ENCODE measurements at places on chromosomes 7 and 10.

DNA sequence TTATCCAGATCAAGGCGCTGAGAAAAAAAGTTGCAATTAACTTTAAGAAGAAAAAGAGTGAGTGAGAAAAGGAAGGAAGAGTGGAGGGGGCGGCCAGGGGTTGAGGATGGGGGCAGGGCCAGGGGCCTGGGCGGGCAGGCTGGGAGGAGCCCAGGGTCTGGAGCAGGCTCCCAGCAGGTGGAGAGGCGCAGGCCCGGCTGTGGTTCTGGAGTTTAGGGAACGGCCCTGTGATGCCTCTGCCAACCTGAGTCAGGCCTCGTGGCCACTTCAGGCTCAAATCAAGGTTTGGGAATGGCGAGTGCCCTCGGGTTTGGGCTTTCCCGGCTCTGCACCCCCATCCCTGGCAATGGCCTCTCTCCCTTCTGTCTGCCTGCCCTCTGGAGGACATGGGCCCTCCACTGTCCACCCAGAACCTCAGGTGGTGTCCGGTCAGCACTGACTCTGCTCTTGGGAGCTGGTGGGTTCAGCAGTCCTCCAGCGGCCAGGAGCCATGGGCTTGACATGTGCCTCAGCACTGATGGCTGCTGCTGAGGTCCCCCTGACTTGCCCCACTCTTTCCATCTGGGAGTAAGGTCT is 41.0 kb upstream of the EMX2 start:
- DNase-seq: no peak

DNA sequence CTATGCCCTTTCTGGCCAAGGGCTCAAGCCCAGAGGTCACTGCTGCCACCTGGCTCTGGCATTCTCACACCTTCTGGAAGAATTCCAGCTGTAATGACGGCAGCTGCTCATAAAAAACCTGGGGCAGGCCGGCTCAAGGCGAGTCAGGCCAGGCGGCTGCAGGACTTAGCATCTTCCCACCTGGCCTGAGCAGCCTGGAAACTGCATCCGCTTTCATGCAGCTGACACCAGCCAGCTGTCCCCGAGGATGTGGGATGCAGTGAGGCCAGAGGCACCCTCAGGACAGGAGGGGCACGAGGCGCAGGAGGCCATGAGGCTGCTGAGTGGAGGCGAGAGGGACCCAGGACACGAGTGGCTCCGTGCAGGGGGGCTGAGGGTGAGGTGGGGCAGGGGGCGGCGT is 47.5 kb upstream of the ADGRA1 start:
- no peak for DNase-seq

- no peak for DNase-seq
Observed at GRCh38 chr7:101133621-101134398, 6.9 kb downstream of the SERPINE1 start.

DNA sequence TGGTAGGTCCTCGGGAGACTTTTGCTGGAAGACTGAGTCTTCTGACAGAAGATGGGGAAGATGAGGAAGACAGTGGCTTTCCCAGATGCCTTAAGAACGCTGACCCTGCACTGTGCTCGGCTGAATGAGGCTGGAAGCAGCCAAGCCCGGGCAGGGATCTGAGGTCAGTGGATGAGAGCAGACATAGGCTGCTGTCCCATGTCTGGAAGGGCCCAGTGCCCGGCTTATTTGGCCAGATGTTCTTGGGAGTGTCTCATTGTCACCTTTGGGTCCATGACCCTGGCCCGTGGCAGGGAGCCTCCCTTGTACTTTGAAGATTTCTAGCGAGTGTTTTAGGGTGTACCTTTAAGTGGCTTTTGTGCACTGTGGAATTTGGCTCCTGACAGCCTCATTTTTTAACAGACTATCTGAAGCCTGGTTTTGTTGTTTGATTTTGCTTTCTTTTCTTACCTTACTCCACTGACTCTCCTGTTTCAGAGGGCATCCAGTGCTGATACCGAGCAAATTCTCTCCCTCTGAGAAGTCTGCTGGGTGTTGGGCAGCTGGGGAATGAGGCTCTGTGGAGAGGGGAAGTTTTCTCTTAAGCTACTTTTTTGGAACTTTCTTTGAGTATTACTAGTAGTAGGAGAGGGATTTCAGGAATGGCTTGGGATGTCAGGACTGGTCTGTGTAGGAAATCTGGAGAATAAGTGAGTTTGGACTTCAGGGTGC is 61.4 kb downstream of the CREB5 start:
- no peak for DNase-seq

- peak; percentile 60 for DNase-seq
Observed at GRCh38 chr10:71635251-71635866, 84.2 kb downstream of the C10orf105 start.
